ENCODE measurements at places on chromosomes 3 and 15.

DNA sequence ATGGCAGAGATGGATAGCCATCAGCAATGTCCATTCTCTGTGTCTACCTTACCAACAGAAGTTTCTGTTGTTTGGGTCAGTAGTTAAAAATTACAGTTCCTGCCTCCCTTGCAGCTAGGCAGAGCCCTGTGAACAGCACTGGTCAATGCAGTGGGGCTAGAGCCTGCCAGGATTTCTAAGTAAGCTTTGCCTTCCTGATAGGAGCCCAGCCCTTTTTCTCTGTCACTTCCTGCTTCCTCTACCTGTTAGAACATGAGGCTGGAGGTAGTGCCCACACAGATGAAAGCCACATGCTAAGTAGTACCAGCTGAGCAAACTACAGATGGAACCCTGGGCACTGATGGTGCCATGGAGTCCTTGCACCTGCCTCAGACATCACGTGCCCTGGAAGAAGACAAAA lies 45.0 kb downstream of the MGLL start:
- no peak for DNase-seq

GRCh38 chr3:9841015-9841414 lies 2.8 kb downstream of the RPUSD3 start:
- no peak for DNase-seq

DNA sequence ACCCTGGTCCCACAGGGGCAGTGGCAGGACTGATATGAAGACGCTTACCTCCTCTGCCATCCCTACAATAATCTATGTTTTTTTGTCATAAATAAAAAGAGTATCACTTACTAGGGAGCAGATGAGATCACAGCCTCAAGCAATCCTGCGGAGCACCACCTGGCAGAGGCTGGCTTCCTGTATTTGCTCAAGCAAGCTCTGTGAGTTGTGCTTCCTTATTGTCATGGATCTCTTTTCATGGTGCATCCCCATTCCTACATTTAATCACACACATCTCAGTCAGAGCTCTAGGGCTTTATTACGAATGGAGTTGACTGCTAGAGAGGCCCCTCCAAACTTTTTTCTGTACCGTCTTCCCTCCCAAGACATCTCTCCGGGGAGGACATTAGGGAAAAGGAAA lies 186.0 kb downstream of the UBE2E2 start:
- peak; percentile 20 for DNase-seq

GRCh38 chr3:72903004-72903403 lies 15.2 kb downstream of the GXYLT2 start:
- DNase-seq = no peak

DNA sequence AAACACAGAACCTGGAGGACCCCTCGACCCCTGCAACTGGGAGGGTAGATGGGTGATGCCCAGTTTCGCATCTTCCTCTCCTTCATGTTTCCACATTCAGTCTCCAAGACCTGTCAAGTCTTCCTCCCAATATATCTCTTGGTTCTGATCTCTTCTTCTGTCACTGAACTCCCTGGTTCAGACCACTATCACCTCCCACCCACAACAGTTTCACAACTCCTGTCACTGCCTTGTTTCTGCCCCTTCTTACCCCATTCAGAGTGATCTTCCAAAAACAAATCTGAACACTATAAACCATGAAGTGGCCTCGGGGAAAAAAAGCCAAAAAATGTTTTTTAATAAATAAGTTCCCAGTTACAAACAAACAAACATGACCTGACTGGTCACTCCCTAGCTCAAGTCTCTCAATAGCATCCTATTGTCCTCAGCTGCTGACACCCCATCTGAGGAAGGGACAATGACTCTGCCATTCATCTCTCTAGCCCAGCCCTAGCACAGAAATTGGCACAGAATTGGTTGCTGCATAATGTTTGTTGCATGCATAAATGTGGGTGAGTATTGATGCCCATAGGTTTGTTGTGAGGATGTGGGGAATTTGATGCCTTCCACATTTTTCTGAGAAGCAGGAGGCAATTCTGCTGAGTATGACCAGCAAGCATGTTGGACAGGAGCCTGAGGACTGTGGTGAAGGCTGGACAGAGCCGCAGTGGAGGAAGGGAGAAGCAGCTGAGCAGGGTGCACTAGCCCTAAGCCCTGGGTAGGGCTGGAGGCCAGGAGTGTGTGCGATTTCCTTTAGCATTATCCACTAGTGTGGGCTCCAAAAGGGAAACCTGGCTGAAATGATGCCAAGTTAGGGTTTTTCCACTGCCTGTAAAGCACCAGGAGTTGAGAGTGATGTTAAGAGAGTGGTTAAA lies 12.2 kb upstream of the XYLB start:
- DNase-seq = no peak

GRCh38 chr15:69562116-69562515 lies 109.5 kb downstream of the RPLP1 start:
- no peak for DNase-seq

DNA sequence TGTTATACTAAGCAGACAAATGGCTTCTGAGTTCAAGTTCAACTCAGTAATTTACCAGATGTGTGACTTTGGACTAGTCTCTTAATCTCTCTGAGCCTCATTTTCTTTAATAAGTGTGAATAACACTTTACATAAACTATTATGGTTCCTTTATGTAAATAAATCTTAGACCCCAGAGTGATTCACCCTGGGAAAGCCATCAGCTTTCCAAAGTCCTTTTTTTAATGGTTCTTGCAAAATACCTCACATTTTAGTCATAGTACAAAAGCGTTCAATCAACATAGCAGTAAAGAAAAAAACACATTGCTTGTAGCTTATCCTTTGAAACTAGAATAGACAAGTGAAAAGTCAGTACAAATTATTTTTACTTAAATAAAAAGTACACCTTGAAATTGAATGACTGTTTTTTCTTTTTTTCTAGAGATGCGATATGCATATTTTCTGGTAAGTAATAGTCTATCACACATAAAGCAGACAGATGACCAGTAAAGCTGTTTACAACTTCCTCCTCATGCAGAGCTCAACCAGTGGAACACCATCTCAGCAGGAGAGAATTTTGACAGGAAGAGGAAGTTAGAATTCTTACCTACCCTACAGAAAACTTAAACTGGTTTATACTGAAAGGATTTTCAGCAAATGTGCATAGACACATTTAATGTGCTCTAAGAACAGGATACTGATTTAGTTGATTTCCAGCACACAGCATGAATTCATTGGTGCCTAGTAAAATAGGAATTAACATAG lies 123.0 kb upstream of the AGBL1 start:
- DNase-seq = no peak

DNA sequence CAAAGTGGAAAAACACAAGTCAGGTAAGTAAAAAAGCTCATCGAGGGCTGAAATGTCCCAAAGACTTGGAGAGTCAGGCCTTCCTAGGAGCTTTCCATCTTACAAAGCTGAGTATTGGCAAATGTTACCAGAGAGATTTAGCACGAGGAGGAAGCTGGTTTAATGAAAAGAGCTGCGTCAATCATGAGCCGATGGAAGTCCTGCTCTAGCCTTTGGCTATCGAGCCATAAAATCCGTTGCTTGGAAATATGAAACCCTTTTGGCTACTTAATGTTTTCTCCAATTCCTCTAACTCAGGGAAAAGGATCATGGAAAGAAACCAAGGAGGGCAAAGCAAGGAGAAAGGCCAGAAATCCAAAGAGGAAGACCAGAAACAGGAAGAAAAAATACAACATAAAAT lies 1074.6 kb downstream of the FHIT start:
- DNase-seq = no peak

- no peak for DNase-seq
These were observed 45.5 kb downstream of the TFG start for GRCh38 chr3:100754563-100755334.

DNA sequence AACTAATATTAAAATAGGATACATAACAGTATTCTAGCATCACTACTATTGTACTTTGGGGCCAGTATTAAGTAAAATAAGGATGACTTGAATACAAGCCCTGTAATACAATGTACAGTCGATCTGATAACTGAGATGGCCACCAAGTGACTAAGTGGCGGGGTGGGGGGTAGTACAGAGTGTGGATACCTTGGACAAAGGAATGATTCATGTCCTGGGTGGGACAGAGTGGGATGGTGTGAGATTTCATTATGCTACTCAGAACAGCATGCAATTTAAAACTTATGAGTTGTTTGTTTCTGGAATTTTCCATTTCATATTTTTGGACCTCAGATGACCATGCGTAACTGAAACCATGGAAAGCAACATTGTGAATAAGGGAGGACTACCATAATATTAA lies 46.0 kb downstream of the SLC7A14 start:
- DNase-seq = no peak

DNA sequence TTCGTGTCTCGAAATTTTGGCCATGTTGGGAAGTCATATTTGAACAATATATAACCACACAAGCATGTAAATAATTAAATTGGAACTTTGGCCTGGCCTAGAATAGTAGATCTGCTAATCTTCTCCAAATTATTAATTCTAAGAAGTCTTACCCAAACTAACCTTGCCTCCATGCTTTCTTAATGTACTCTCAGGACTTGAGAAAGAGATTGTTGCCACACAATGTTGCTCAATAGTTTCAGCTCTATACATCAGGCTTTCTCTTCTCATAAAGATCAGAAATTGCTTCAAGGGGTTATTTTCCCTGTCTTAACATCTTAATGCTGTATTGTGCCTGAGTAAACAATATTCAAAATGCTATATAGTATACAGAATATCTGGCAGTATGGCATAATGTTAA lies 202.7 kb upstream of the LRIG1 start:
- DNase-seq = no peak

DNA sequence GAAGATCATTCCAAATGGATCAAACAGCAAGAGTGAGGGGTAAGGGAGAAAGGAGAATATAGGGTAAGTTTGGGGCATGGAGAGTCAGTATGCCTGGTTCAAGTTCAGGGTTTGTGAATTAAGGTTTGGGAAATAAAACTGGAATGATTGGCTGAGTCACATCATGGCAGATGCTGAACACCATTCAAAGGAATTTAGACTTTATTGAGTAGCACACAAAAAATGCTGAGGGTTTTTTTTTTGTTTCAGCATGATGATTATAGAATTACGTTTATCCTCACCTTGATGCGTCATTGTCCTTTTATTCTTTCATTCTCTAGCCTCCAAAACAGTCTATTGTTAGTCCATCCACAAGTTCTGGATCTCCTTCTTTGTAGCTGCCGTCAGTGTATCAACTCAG lies 220.0 kb upstream of the UMPS start:
- DNase-seq = no peak

GRCh38 chr3:52361011-52361410 lies 44.9 kb downstream of the DNAH1 start:
- no peak for DNase-seq

DNA sequence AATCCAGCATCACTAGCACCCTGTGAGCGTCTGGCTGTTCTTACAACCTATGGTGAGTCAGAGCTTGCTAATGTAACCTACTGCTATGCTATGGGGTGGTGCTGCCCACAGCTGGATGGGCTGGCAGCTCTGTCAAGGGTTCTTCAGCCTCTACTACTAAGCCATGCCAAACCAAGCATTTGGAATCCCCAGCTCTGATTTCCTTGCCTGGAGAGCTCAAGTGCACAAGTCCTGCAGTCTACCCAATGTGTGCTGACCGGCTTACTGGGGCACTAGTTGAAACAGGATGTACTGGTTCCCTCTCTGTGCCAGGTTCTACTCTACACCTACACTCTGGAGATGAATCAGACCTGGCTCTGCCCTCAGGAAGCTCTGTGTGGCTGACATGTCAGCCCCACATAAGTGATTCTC lies 4.2 kb downstream of the TEX264 start:
- DNase-seq = no peak

DNA sequence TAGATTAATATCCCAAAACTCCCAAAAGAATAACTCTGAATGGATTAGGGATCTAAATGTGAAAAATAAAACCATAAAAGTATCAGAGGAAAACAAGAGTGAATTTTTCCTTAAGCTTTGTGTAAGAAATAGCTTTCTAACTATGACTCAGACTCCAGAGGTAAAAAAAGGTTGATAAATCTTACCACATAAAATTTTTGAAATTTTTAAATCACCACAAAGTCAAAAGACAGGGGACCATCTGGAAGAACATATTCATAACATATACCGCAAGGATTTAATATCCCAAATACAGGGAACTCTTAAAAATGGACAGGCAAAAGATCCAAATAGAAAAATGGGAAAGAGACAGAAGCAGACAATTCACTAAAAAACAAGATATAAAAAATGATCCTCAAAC lies 145.0 kb downstream of the ARNT2 start:
- DNase-seq = no peak

GRCh38 chr3:127247292-127247691 lies 40.6 kb downstream of the PRR20G start:
- DNase-seq = peak; percentile 16

DNA sequence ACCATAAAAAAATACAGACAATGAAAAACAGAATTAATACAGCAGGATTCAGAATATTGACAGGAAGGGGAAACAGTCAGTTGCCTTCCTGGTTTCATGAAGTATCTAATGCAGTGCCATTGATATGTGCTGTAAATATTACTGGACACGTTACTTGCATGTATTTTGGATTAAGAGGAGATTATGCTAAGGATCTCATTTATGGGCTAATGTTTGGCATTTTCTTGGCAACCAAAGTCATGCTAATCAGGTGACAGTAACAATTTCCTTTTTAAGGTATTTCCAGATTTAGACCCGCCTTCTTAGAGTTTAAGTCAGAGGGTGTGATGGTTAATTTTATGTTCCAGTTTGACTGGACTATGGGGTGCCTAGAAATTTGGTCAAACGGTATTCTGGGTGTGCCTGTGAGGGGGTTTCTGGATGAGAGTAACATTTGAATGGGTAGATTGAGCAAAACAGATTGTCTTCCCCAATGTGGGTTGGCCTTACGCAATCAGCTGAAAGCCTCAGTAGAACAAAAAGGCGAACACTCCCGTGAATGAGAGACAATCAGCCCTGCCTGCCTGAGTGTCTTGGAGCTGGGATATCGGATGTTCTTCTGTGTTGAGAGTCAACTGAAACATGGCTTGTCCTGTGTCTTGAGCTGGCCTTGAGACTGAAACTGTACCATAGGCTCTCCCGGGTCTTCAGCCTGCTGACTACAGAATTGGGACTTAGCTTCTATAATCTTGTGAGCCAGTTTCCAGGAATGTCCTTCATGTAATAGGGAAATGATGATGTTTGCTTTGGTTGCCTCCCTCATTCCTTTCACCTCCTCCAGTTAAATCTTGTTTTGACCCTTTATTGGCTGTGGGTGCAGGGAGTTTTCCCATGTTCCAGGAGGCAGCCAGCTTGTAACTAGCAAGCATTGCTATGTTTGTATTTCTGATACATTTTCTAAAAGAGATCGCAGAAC lies 10.5 kb downstream of the SQOR start:
- no peak for DNase-seq
